H1 (cell line): ENCODE measurements at places on chromosomes 5 and 9.

DNA sequence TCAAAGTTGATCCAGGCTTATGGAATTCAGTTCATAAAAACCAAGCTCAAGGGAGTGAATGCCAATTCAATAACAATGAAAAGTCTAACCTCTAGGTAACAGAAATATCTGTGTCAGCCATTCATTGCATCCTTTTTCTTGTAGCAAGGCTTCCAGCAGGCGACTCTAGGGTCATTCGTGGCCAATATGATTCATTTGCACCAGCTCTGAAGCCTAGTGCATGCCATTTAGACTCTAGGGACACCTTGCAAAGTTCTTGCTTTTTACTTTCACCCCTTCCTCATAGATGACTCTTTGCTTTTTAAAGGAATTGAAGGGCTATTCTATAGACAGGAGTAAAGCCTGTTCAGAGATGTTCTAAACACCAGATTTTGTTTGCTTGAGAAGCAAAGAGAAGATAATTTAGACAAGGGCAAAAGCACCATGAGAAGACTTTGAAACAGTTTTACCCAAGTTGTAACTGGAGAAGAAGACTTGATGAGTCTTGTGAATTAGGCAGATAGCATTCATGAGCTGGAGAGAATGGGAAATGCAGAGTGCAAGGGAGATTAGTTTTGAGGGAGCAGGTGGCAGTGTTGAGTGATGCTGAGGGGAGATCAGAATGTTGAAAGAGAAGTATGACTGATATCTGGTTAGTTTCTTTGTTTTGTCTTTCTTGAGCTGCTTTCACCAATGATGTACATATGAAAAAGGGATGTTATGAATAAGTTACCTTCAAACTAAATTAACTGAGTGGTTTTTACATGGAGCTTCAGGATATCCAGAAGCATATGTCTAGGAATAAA lies 94.5 kb downstream of the F2RL2 start:
- DNase-seq, result no peak

- no peak for DNase-seq
Observed at GRCh38 chr9:133897675-133898074, 94.4 kb downstream of the VAV2 start.

GRCh38 chr9:110797611-110798010 lies 129.0 kb downstream of the MUSK start:
- no peak for DNase-seq

GRCh38 chr9:131404987-131405386 lies 11.1 kb downstream of the PRRC2B start:
- DNase-seq, result no peak

GRCh38 chr5:17258431-17258830 lies 41.0 kb downstream of the BASP1 start:
- no peak for DNase-seq

- no peak for DNase-seq
Observed at GRCh38 chr9:122128969-122129343, 30.6 kb downstream of the NDUFA8 start.

DNA sequence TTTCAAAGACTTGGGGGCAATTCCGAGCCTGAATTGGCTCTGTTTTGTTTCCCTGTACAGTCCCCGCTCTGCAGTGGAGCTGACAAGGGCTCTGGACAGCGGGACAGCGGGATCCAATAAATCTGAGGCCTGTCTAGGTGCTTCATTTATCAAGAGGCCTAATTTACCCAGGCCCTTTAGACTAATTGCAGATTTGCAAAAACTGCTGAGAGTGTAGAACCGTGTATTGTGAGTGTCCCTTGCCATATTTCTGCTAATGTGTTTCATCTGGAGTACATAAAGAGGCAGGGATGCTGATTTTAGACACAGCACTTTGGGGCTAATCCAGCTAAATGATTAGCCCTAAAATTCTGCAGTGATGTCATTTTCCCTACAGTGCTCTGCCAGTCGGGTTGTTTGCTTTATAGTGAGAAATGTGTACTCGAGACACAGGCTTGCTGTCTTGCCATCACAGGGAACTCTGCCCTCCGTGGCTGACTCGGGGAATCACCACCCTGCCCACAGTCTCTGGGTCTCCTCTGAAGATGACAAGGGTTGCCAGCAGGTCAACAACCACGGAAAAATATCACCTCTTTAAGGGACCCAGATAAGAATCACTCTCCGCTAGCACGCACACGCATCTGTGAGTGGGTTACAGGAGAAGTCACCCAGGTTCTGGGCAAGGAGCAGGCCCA lies 592.0 kb downstream of the BNC2 start:
- no peak for DNase-seq

DNA sequence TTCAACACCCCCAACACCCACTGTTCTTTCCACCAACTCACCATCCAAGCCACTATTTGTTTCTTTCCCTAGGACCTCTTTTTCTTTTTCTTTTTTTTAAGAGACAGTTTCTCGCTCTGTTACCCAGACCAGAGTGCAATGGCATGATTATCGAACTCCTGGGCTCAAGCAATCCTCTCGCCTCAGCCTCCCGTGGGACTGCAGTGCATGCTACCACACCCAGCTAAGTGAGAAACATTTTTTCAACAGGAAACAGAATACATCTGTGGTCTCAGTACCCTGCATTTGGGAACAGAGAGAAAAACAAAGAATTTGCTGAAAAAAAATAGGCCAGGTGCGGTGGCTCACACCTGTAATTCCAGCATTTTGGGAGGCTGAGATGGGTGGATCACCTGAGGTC lies 24.6 kb downstream of the B4GALT1 start:
- no peak for DNase-seq

- DNase-seq, result no peak
Observed at GRCh38 chr9:16386827-16387077, 483.7 kb downstream of the BNC2 start.

DNA sequence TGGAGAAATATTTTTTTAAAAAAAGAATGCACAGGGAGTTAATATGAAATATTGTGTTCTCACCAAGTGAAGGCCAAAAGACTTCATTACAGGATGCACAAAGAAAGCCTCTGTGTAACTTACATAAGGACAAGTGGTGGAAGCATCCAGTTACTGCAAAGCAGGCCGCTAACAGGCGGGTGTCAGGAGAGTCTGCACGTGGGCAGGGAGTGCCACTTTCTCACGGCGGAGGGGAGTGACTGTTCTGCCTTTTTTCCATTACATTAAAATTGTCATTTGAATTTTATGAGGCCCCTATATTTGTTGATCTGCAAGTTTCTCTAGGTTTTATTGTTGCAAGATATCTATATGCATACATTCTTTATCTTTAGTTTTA lies 28.1 kb upstream of the SPATA31E1 start:
- DNase-seq, result no peak

- no peak for DNase-seq
Observed at GRCh38 chr5:125398466-125398865, 652.0 kb upstream of the ZNF608 start.

DNA sequence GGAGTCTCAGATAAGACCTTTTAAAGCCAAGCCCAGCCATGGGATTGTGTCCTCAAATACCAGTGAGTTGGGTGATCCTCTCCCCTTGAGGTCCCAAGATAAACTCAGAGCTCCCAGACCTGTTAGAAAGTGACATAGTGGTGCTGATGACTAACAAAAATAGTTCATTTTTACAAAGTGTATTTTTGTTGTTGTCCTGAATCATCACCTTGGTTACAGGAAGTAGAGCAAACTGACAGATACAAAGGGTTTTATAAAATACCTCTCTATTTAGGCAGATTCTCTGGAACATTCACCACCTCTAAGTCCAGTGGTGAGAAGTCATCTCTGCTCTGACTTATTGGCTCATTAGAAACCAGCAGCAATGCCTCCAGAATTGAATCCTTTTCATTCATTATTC lies 259.3 kb downstream of the CEMIP2 start:
- no peak for DNase-seq

- DNase-seq, result no peak
Observed at GRCh38 chr9:115941561-115942315, 211.9 kb upstream of the PAPPA start.

DNA sequence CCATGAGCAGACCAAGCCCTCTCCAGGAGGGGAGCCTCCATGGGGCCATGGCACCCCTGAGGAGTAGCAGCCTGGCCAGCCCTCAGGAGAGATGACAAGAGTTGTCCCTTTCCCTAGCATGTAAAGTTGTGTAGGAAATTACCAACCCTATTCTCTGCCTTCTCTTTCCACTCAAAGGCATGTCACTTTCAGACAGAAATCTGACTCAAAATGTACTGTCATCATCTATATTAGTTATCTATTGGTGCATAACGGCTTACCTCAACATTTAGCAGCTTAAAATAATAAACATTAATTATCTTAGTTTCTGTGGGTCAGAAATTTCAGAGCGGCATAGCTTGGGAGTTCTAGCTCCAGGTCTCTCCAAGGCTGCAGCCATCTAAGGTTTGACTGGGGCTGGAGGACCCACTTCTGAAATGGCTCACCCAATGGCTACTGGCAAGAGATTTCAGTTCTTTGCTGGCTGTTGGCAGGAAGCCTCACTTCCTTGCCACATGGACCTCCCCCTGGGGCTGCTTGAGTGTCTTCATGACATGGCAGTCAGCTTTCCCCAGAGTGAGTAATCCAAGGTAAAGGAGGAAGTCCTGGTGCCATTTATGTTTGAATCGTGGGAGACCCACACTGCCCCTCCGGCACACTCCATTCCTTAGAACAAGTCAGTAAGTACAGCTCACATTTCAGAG lies 632.3 kb downstream of the CCDC171 start:
- no peak for DNase-seq

- DNase-seq, result no peak
Observed at GRCh38 chr5:142386137-142387023, 61.6 kb upstream of the SPRY4 start.

DNA sequence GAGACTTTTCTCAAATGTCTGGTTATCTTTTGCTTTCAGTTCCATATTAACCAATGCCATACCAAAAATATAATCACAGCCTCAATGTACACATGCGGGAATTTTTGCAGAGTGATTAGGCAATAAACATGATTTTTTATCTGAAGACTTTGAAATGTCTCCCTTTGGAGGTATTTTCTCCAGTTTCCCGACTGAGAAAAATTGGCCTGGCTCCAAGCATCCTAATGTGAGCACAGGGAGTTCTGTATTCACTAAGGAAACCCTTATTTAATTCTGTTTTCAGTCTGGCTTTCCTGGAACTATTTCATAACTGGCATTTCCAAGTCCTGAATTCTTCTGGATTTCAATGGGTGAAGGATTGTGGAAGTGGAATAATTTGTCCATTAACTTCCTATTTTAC lies 8.5 kb downstream of the HCN1 start:
- no peak for DNase-seq

DNA sequence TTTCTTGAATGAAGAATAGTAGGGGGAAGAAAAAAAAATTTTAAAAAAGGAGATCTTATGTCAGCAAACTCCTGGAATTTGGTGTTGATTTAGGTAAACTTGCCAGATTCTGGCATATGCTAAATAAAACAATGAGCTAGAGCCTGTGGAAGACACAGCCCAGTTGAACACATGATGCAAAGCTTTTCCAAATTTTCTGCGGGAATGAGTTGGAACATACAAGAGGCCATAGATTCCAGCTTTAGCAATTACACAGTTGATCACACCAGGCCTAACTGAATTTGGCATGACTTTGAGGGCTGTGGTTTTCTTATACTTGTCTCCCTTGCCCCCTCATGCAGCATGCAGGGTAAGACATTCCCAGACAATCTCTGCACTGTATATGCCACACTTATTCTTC lies 297.0 kb downstream of the SH3GL2 start:
- no peak for DNase-seq

- no peak for DNase-seq
Observed at GRCh38 chr5:174616036-174616435, 108.3 kb upstream of the MSX2 start.

- DNase-seq, result no peak
Observed at GRCh38 chr9:115362101-115362500, 244.1 kb upstream of the TNC start.

- no peak for DNase-seq
Observed at GRCh38 chr5:101977729-101978345, 318.2 kb downstream of the SLCO4C1 start.

DNA sequence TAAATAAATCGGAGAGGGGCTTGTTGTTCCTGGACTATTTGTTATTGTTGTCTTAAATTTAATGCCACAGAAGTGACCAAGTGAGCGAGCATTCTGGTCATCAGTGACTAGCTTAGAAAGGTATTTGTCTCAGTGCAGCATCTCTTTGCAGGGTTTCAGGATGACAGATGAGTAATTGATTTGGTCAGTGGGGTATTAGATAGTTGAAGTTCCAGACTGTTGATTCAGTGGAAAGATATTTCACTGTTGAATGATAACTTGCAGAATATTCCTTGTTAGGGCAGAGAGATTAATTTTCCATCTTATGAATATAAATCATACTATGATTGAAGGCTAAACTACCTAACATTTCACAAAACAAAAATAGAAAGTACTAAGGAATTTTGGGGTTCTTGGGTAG lies 122.4 kb downstream of the TRIO start:
- no peak for DNase-seq

- DNase-seq, result no peak
Observed at GRCh38 chr5:84148651-84149050, 236.0 kb downstream of the EDIL3 start.

GRCh38 chr5:168897387-168898122 lies 318.4 kb upstream of the PANK3 start:
- no peak for DNase-seq

GRCh38 chr9:91814201-91814600 lies 135.8 kb downstream of the ROR2 start:
- no peak for DNase-seq

DNA sequence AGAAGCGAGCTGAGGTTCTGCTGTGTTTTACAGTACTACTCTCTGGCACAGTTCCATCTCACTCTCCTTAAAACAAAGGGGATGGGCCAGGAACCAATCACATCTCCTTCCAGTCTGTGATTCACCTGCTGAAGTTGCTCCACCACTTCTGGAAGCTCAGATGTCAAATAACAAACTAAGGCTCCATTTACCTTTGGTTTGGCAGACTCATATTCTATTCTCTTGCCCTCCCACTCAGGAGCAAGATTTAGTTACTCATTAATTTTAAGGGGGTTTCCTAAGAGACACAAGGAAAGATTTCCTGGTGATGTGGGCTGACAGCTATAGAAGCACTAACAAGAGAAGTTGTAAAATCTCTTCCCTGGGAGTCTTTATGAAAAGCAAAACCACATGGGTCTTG lies 37.8 kb upstream of the KIF2A start:
- DNase-seq, result no peak

DNA sequence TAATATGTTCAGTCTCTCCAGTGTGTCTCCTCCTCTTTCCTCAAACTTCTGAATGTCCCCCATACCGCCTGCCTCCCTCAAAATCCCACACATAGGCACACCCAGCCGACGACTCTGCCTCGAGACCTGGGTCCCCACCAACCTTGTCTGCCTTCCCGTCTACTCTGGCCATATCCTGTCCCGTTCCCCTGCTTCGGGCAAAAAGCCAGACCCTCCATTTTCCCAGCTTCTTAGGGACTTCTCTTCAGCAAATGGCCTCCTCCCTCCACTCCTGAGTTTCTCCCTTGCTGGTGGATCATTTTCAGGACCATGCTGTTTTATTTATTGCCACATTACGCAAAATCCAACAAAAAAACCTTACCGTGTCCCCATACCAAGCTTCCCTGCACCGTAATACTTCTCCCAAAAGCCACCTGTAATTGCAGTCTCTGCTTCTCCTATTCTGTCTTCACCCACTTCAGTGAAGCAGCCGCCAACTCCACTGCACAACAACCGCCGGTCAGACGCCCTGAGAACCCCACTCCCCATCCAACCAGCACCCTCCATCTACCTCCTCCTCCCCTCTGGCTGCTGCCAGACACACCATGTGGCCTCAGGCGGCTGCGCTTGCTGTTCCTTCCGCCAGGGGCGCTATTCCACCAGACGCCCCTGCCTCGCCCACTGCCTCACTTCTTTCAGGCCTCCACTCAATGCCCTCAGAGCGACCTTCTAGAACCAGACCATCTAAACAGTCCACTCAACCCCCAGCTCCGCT lies 117.0 kb downstream of the TRPM6 start:
- DNase-seq, result peak; percentile 91
